ENCODE measurements at places on chromosomes 7 and 10. TPM values are rescaled to one million over a fixed set of nuclear protein-coding genes. Genes with fewer than 3 reads are reported as not detected.

DNA sequence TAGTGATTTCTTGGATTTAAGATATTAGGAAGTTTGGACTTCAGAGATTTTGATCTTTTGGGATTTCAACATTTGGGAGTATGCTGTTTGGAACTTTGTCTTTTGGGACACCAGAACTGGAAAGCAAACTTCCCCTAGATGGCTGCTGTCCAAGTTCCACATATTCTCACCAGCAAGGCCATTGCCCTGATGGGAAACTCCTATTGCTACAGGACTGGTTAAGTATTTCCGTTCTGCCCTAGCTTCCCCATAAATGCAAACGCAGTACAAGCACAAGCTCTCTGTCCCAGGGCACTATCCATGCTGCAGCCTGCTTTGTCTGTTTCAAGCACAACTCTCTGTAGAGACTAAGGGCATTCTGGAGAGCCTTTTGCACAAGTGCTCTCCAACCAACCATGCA lies 79.3 kb upstream of the SLC25A13 start:
- DNase-seq, result no peak

DNA sequence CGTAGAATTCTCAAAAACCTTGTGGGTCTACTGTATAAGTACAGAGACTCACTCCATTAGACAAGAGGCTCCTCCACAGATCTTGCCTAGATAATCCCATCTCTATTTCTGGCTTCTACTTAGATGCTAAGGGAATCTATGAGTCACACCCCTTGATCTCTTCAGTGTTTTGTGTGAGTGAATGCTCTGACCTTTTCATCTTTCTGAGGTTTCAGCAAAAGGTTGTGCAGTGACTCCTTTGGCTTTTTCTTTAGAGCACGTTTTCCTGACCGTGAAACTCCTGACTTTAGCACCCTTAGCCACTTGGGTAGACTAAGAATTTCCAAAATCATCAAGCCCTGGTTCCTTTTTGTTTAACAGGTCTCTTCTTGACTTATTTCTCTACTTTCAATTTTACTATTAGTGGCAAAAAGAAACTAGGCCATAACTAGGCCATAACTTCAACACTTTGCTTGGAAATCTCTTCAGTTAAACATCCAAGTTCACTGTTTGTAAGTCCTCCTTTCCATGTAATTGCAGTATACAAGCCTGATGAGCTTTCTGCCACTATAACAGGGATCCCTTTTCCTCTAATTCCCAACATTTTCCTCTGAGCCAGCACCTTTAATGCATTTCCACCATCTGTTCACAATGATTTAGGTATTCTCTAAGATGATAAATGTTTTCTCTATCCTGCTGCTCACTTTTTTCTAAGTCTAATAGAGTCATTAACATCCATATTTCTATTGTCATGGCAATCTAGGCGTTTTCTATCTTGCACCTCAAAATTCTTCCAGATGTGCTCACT lies 19.4 kb downstream of the COPG2 start:
- DNase-seq, result no peak

DNA sequence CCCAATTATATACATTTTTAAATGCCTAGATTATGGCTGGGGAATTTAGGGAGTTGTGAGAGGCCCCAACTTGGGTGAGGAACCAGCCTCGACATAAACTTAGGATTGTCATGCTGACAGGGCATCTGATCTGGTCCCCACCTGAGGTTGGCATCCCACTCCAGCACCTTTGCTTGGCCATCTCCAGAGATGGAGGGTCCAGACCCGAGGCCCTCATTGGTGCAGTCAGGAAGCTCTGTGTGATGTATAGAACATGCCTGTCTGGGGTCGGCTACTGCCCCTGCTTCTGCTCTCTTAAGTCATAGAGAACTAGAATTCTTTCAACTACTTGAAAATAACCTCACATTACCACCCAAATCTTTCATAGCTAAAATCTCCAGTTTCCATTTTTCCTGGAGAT lies 153.8 kb downstream of the NRF1 start:
- no peak for DNase-seq

DNA sequence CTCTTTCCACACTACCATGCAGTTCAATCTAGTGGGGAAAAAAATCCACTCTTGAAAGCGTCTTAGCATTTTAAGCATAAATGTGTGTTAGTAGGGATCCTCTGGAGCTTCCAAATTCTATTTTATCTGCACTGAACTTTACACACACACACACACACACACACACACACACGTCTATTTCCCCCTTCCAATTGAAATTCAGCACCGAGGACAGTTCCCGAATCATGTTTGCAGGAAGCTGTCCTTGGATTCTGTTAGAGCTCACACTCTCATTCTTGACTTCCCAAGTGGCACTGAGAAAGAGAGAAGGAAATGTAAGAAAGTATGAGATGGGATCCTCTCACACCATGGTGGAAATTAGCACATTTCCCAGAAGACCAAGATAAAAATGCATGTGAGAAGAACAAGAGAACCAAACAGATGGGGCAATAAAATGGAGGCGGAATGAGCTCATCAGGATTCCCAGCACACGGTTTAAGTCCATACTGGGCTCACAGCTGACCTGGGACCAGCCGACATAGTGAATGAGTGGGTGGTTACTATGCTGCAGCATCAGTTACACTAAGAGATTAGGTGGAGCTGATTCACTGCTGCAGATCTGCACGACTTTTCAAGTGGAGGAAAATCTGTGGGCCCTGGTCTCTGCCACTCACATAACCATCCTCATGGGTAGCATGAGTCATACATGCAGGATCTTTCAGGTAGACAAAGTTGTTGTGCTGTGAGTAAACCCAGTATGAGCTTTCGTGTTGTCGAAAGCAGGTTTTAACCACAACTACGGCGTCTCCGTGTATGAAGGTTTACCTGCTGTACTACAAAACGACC lies 3.3 kb upstream of the NPTX2 start:
- DNase-seq, result no peak

DNA sequence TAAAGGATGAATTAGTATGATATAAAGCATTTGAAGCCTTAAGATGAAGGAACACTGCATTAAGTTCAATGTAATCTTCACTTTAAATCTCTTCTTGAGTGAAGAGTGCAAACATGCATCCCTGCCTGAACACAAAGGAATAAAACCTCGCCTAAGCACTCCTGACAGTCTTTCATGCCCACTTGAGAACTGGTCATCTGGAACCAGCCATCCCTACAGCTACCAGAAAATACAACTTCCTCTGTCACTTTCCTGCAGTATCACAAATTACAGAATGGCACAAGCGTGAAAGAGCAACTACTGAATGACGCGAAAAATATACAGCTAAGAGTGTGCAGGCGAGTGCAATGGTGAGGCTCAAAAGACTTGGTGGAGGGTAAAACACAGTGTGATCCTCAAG lies 1079.9 kb downstream of the CNTNAP2 start:
- no peak for DNase-seq

- DNase-seq, result no peak
Observed at GRCh38 chr10:128180843-128181242, 54.6 kb upstream of the MKI67 start.

GRCh38 chr7:20539201-20539600 lies 76.3 kb upstream of the ABCB5 start:
- DNase-seq, result no peak

The FXYD4 gene
- total RNA-seq, result not detected

DNA sequence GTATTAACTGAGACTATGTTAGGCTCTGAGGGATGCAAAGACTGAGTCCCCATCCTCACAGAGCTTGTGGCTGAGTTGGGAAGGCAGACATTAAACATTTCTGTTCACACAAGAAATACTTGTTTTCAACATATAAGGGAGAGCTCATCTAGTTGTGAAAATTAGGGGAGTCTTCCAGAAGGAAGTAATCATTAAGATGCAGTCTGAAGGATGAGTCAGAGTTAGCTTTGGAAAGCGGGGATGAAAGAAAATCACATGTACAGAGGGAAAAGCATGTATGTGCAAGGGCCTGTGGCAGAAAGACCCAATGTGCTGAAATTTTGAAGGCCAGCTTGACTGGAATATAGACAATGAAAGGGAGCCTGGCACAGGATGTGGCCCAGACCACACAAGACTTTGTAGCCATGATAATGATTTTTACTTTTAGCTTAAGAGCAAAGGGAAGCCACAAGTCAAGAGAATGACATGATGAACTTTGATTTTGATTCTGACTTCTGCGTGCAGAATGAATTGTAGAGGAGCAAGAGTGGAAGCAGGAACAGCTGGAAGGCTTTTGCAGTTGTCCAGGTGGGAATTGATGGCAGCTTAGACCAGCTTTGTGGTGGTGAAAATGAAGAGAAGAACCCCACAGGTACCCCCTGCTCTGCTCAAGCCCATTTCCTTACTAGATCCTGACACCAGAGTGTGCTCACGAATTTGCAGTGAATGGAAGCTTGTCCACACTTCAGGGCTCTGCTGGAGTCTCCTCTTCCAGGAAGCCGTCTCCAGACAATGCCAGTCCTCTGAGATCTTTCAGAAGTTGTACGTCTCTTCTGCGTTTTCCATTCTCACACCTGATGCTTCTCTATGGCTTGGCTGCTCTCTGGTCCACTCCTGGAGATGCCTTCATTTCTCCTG lies 115.6 kb downstream of the ATXN7L1 start:
- no peak for DNase-seq

The HIF1AN gene
- total RNA-seq, result 6.1 TPM

- peak; percentile 49 for DNase-seq
Observed at GRCh38 chr10:116183733-116184511, 89.1 kb downstream of the GFRA1 start.

The BUD23 gene
- total RNA-seq, result 65.2 TPM

The ACSM6 gene
- total RNA-seq, result not detected

The GIMAP4 gene
- not detected for total RNA-seq

- peak; percentile 56 for DNase-seq
Observed at GRCh38 chr7:140165422-140165821, 11.4 kb downstream of the KDM7A start.

DNA sequence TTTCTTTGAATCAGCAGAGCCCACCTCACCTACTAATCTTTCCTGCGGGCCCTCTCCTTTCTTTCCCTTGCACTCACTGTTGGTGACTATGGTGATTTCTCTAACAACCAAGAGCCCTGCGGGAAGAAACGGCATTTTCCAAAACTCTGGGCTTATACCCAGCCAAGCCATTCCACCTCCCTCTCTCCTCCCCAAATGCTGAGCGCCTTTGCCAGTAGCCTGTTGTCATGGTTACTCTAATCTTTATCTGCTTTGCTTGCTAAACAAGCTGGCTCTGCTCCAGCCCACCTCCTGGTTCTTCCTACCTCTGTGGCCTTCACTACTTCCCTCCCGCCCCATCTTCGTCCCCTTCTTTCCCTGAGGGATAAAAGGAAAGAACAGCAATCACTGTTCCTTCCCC lies 86.7 kb downstream of the DGKI start:
- DNase-seq, result no peak

DNA sequence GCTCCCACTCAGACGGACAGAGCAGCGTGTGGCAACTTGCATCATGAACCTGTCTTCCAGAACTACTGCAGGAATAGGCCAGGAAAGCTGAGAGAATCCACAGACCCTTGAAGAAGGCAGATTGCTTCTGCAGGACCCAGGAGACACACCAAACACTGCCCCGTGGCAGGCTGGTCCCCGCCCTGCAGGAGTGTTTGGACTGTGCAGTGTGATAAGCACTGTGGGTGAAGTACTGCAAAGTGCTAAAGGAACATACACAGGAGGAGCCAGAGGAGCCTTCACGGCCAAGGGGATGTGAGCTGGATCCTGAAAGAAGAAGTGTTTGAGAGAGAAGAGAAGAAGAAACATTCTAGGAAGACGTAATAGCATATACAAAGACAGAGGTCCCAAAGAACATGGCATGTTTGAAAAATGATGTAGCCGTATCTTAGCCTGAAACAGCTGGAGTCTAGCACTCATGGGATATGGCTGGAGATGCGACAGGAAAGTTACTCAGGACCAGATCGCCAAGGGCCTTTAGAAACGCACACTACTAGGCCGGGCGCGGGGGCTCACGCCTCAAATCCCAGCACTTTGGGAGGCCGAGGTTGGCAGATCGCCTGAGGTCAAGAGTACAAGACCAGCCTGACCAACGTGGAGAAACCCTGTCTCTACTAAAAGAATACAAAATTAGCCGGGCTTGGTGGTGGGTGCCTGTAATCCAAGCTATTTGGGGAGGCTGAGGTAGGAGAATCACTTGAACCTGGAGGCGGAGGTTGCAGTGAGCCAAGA lies 96.9 kb upstream of the RHEB start:
- no peak for DNase-seq

GRCh38 chr10:34205452-34205851 lies 609.6 kb downstream of the PARD3 start:
- no peak for DNase-seq

The FGL2 gene
- not detected for total RNA-seq

DNA sequence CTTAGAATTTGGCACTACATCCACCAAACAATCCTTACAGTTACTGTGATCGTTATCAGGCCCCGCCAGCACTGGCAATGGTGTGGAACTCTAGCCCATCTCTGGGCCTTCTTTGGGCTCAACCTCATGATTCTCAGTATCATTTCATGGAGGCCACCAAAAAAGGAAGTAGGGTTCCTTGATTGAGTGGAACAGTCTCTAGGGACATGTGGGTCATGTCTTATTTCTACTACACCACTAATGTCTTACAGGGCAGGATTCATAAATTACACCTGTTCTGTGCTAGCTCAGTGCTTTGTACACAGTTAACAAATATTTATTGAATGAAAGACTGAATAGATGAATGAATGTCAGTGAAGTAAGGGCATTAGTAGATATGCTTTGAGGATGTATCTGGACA lies 53.9 kb downstream of the AP3M1 start:
- DNase-seq, result no peak

DNA sequence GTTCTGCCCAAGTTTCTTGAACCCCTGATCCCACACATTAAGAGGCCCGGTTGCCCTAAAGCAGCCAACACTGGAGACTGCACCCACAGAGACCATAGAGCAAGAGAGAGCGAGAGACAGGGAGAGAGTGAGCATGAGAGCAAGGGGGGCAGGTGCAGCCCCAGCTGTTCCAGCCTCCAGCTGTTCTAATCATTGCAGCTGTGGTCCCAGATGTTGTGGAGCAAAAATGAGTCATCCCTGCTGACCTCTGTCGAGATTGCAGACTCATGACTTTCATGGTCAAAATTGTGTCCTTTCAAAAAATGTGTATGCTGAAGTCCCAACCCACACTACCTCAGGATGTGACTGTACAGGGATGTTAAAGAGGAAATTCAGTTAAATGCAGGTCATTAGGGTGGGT lies 143.9 kb upstream of the FRMD4A start:
- no peak for DNase-seq

The TNS3 gene
- total RNA-seq, result 40.8 TPM

The EGFR gene
- 48.1 TPM for total RNA-seq

DNA sequence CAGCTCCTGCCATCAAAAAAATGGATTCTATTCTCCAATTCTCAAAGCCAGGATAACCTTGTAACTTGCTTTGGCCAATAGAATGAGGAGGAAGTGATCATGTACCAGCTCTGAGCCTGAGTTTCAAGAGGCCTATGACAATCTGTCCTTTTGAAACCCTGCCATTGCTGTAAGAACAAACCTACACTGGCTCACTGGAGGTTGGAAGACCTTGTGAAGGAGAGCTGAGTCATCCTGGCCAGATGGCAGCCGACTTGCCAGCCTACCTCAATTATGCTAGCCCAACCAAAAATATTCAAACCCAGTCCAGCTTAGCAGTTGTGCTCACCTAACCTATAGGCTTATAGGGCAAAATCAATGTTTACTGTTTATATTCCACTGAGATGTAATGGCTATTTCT lies 93.0 kb downstream of the HGF start:
- no peak for DNase-seq
